ENCODE measurements at places on chromosomes 3 and 15. TPM values are rescaled to one million over a fixed set of nuclear protein-coding genes. Genes with fewer than 3 reads are reported as not detected.

GRCh38 chr15:78790027-78790426, 21.2 kb downstream of the ADAMTS7 start:
- DNase-seq = no peak

DNA sequence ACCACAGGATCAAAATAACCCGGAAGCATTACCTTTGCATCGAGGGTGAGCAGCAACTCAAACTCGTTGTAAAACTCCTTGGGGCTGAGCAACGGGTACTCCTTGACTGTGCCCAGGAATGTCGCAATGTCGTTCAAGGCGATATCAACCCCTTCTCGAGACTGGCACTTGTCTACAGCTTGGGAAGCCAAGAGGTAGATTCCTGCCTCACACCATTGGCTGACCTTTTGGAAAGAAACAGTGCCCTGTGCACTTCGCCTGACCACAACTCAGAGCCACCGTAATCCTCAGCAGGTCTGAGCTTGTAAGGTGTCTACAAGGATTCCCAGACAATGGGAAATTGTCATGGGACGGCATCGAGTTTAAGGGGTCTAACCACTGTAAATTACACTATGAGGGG, 43.9 kb downstream of the B3GNT5 start:
- DNase-seq = no peak

DNA sequence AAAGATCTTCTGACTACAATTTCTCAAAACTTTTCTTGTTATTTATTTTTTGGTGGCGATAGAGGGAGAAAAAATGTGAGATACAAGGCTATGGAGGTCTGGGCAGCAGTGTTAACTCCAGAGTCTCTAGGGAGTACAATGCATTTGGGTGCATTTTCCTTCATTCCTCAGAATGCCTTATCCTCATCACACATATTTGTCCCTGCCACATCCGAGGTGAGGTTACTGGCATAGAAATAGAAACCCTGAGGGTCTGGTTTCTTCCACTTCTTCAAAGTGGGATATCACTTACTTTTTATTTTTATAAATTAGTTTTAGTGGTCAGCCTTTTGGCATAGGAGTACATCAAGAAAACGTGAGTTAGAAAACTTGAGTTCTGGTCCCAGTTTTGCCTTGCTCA, 150.4 kb downstream of the TIGIT start:
- no peak for DNase-seq

DNA sequence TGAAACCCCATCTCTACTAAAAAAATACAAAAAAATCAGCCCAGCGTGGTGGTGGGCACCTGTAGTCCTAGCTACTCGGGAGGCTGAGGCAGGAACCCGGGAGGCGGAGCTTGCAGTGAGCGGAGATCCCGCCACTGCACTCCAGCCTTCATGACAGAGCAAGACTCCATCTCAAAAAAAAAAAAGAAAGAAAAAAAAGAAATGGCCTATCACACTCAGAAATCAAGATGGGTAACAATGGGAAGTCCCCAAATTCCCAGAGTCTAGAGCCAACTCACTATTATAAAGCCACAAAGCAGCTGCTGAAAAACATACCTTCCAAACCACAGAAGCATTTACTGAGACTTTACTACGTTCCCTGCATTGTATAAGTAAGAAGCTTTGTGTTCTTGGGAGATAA, 7.5 kb downstream of the HDGFL3 start:
- DNase-seq = no peak

DNA sequence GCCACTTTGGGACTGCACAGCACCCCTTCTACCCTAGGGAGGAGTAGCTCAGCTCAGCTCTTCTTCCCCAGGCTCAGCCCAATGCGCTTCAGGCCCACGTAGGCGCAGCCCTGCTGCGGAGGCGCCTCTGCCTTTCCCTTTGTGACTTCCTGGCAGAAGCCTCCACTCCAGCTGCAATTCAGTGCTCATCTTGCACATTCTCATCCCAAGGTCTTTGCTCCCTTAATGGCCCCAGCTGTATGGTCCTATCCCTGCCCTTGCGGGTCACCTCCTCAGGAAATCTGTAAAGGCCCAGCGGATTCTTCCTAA, 109.0 kb downstream of the VGLL4 start:
- DNase-seq = no peak

DNA sequence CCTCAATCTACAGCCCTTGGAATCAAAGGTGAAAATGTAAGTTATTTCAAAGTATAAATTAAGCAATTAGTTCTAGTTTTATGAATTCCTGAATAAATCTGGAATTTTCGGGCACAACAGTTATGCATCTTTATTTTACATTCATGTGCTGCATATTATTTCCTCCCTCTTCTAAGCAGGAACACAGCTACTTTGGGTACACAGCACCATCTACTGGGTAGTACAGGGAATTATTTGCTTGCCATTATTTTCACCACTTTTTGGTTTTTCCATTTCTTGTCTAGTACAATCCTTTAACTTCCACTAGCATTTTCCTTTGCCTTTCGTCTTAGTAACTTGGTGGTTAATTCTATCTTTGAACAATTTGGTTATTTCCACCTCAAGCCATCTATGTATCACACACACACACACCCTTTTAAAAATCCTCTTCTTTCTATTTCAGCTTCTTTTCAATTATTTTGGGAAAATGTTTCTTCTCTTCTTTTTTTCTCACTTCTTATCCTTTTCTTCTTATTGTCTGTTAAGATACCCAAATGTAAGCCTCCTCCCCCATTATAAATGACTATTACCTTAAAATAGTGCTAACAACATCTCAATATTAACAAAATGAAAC, 451.0 kb downstream of the MFSD1 start:
- DNase-seq = no peak

GRCh38 chr3:113174304-113174703, 37.1 kb upstream of the BOC start:
- no peak for DNase-seq

Gene GNAT1
- total RNA-seq = 1.2 TPM

Gene IL12A
- 1.3 TPM for total RNA-seq

Gene SCN5A
- total RNA-seq = 0.63 TPM

Gene PRSS50
- 3.8 TPM for total RNA-seq

Gene EPHB1
- 37.1 TPM for total RNA-seq
